ENCODE measurements at places on chromosomes 7 and 10.

DNA sequence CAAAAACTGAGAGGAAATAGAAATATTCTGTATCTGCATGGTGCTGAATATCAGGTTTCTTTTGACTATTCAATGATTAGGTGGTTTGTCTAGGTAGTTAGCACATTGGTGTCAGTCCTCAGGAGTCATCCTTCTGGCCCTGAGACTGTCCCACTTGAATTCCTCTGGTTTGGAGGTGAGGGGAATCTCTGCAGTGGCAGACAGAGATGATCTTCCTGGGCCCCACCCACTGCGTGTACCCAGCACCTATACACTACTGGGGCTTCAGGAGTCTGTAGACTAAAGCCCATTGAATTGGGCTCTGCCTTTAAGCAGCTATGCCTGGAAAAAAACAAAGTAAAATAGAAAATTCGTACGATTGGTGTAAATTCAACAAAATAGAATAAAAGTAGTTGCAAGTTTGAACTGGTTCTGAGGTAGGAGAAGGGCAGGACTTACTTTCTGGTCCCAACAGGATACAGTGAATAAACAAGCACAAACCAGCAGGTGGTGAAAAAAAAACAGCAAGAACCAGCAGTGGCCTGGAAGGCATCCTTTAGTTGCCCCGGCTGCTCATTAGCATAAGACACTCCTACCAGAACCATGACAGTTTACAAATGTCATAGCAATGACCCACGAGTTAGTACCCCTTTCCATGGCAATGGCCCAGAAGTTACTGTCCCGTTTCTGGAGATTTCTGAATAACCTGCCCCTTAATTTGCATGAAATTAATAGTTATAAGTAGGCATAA, 1.7 kb downstream of the LIPM start:
- no peak for DNase-seq

GRCh38 chr7:135514856-135515255, 5.0 kb upstream of the CNOT4 start:
- no peak for DNase-seq

GRCh38 chr7:150407588-150408392, 28.7 kb downstream of the ZNF775 start:
- DNase-seq, result no peak

DNA sequence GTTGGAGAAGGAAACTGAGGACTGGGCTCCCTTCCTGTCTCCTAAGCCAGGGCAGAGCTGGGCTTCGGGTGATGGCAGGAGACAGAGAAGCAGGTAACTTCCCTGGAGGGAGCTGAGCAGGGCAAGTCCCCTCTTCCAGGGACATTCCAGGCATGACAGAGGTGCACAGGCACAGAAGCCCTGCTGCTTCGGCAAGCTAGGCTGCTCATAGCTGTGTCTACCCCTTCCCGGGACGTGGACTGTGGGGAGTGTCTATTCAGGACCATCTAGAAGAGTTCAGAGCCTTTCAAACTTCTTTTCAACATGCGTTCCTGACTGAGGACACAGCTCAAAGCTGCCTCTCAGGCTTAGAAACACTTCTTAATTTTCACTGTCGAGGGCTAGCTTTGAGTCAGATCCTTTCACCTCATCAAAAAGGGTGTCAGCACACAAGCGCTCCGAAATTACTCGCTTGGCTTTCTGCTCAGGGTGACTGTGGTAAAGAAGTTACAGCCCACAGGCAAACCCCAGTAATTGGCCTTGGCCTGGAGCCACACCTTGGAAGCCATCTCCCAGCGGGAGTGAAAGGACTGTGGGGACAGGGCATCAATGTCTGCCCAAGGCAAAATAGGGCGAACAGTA, 63.7 kb upstream of the STEAP1B start:
- no peak for DNase-seq

- no peak for DNase-seq
Observed at GRCh38 chr7:37924491-37925041, 4.1 kb downstream of the EPDR1 start.

DNA sequence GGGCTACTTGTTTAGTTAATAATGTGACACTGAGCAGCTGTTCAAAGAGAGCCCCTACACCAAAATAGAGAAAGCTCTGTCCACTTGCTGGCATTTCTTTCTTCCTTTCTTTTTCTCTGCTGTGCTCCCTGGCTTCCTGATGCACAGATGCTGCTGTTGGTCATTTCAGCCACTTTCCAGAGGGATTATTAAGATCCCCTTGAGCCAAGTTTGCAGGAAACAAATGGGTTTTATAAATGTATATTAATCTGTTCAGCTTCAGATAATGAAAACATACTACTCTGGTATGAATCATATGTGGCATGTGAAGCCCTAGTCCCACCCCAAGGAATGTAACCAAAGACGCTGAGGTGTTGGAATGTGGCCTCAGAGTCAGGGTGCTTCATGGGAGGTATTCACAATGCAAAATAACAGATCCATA, 638.2 kb upstream of the FZD8 start:
- no peak for DNase-seq

DNA sequence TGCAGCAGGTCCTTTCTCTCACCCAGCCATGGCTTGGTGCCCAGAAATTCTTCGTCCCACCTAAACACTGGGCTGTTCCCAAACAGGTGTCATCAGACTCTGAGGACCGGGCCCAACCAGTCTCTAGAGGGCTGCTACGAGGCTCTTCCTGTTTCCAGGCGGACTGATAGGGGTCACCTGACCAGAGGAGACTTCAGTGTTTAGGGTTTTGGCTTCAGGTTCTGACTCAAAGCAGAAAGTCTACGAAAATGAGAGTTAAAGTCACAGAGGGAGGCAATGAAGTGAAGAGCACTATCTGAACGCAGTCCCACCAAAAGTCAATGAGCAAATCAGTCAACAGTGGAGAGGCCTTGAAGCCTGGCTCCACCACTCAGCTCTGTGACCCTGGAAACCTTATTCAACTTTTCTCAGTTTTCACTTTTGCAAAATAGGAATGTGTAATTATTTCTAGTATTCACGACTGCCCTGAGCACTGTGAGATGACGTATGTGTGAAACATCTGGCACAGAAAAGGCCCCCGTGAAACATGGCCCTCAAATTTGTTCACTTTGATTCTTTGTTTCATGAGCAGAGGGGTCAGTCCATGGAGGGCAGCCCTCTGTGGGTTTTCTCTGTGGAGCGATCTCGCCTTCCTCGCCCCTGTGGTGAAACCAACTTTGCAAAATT, 189.9 kb upstream of the PDE1C start:
- DNase-seq, result no peak
